ENCODE measurements at places on chromosomes 5 and 9.

- DNase-seq: no peak
These were observed 233.1 kb upstream of the MSX2 start for GRCh38 chr5:174491265-174491664.

DNA sequence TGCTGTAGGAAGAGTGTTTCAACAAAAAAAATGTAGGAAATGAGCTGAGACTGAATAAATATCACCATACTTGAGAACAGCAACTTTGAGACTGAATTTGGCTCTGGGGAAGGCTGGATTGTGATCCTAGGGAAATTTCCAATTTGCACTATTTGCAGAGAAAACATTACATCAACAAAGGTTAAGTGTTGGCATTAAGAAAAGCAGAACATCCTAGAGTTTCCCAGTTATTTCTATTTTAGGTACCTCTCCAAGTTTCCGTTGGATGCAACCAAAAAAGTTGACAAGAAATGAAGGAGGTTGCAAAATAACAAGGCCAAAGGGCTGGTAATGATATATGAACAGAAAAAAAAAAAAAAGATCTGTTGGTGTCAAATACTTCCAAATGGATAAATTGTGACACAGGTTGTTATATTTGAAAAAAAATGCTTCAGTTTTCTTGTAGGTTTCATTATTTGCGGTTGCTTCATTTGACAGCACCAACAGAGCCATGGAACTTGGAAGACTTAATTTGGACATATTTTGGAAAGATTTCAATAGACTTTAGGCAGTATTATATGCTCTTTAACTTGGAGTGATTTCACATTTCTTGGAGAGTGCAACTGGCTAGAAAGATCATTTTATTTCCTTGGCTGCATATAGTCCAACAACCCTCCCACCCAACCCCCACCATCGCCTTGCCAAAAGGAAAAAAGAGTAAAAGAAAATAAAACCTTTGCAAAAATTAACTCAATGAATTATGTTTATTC lies 230.8 kb downstream of the ZNF608 start:
- no peak for DNase-seq

- no peak for DNase-seq
These were observed 36.7 kb upstream of the CTNNA1 start for GRCh38 chr5:138716456-138716924.

- no peak for DNase-seq
These were observed 263.2 kb downstream of the DMAC1 start for GRCh38 chr9:7536310-7536939.

- DNase-seq: no peak
These were observed at the start of gene BNC2 for GRCh38 chr9:16870596-16871335. BNC2 (minus strand) TSS chr9:16870670; CDS start chr9:16870648, 22 bp downstream.

DNA sequence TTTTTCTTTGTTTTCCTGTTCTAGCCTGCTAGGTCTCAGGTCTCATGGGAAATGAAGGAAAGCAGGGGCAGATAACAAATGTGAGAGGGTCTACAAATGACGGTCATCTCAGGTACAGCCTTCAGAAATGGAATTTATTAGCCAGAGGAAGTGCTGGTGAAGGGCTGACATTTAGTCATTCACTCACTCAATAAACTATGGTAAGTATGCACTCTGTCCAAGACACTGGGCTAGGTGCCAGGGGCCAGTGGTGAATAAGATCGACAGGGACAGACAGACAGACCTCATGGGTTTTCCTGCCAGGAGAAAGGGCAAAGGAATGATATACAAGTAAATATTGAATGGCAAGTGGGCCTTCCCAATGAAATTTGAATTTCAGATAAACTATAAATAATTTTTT lies 6.3 kb downstream of the PDE6A start:
- no peak for DNase-seq

DNA sequence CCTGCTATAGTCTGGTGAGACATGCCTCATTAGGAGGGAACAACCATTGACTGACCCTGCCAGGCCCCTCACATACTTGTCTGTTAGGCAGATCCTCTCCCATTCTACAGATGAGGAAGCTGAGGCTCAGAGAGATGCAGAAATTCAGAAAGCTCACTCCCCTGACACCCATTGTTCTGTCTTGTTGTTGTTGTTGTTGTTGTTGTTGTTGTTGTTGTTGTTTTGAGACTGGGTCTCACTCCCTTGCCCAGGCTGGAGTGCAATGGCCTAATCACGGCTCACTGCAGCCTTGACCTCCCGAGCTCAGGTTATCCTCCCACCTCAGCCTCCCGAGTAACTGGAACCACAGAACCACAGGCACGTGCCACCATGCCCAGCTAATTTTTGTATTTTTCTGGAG lies 13.1 kb upstream of the CFAP157 start:
- no peak for DNase-seq

DNA sequence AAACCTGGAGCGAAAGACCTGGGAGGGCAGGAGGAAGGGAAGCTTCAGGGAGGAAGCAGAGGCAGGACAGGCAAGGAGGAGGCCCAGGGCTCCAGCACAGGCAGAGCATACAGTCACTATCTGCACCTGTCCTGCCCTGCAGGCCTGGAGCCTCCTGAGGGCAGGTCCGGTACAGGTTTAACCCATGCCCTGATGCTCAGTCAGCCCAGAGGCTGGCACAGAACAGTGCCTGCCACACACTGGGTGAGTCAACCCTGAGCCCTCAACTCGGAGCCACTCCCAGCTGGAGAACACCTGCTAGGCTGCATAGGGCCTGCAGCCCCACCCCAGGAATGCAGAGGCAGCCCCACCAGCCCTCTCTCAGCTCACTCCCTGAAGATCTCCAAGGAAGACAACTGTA lies 161.5 kb upstream of the PHYKPL start:
- no peak for DNase-seq

DNA sequence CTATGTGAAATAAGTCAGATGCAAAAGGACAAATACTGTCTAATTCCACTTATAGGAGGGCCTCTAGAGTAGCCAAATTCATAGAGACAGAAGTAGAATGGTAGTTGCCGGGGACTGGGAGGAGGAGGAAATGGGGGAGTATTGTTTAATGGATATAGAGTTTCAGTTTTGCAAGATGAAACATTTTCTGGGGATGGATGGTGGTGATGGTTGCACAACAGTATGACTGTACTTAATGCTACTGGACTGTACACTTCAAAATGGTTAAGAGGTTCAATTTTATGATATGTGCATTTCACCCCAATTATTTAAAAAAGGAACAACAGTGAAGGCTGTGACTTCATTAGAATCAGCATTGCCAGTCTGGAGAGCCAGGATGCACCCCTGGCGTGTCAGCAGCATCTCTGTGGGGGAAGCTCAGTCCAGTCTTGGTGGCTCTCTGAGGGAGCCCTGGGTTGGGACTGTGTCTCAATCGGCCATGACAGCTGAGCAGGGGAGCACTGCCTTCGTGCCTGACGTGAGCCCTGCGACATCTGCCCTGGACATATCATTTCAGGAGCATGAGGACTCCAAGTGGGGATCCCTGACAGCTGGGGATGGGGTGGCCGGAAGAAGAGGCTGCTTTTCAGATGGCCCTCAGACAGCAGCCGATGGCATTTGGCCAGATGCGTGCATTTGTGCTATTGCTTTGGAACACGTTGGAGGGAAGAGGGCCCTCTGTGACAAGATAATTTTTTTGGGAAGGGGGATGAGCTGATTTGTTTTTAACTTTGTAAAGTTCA lies 130.8 kb upstream of the STC2 start:
- DNase-seq: no peak

All from stimulated activated CD8-positive, alpha-beta memory T cell treated with anti-CD3 and anti-CD28 coated beads, Interleukin-2, amount 100 ng/mL, for 1 hour (primary cell).